ENCODE measurements at places on chromosomes 3 and 15.

GRCh38 chr3:187198490-187198889 lies 1.2 kb downstream of the RTP1 start:
- no peak for DNase-seq

GRCh38 chr3:185661772-185662171 lies 75.7 kb downstream of the SENP2 start:
- DNase-seq = no peak

- no peak for DNase-seq
These were observed 852.3 kb upstream of the ALCAM start for GRCh38 chr3:104514371-104514770.

- no peak for DNase-seq
These were observed 801.1 kb upstream of the LMCD1 start for GRCh38 chr3:7700539-7700938.

DNA sequence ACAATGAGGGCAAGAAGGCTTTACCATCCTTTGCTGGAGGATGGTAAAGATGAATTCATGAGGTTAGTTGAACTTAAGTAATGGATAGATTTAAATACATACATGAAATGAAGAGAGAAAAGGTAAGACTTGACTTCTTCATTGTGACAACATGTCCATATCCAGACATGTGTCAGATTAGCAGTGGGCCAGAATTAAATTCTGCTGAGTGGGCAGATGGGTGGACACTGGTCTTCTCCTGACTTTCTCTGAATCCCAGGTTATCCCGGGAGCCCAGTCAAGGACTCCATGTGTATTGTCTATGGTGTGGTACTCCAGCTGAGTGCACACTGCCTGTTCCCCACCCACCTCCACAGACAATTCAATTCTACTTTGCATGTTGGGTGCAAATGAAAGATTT lies 603.1 kb downstream of the NLGN1 start:
- DNase-seq = no peak

GRCh38 chr3:52827441-52827840 lies 3.0 kb downstream of the ITIH4 start:
- no peak for DNase-seq

- no peak for DNase-seq
These were observed 26.6 kb upstream of the MGA start for GRCh38 chr15:41633609-41634008.

GRCh38 chr3:69541711-69542088 lies 155.8 kb upstream of the FRMD4B start:
- DNase-seq = peak; percentile 52

GRCh38 chr3:114120211-114120610 lies 58.6 kb downstream of the DRD3 start:
- no peak for DNase-seq
